Suppressor macrophage treated with lipopolysaccharide for 4 hours (primary cell): ENCODE measurements at places on chromosomes 1 and 21.

- no peak for DNase-seq
Measured at GRCh38 chr1:77421504-77422233, 139.8 kb downstream of the AK5 start.

- no peak for DNase-seq
Measured at GRCh38 chr1:30807318-30808066, 49.9 kb upstream of the LAPTM5 start.

- no peak for DNase-seq
Measured at GRCh38 chr1:81598623-81599022, 202.1 kb upstream of the ADGRL2 start.

- no peak for DNase-seq
Measured at GRCh38 chr1:229032375-229032774, 238.5 kb upstream of the RAB4A start.
